ENCODE measurements at places on chromosomes 13 and 19.
A peak's percentile ranks its signal among the peaks of the same experiment; 100 is the strongest.

- DNase-seq = no peak
Measured at GRCh38 chr13:40114305-40114896, 458.9 kb downstream of the COG6 start.

DNA sequence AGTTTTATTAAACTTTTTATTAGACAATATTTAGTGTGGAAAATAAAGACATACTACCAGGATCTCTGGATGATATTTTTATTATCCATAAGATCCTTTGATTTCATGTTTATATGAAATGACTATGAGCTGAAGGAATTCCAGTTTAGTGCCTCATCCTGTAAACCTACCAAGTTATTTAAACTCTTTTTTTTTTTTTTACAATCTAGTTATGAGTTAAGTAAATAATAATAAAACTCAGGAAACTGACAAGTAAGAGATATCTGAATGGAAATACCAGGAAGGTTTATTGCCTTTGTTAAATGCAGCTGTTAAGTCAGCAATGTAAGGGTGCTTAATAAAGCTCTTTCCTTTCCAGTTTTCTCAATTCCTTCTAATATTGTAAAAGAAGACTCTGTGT, 53.9 kb downstream of the RXFP2 start:
- no peak for DNase-seq

- DNase-seq = no peak
Measured at GRCh38 chr19:32219881-32220472, 125.4 kb upstream of the ZNF507 start.

GRCh38 chr19:46919324-46919723, 58.5 kb downstream of the ARHGAP35 start:
- no peak for DNase-seq

- peak; percentile 83 for DNase-seq
Measured at GRCh38 chr19:35142606-35143230, 337 bp upstream of the FXYD7 start.

- no peak for DNase-seq
Measured at GRCh38 chr13:53121919-53122318, 93.3 kb downstream of the OLFM4 start.

DNA sequence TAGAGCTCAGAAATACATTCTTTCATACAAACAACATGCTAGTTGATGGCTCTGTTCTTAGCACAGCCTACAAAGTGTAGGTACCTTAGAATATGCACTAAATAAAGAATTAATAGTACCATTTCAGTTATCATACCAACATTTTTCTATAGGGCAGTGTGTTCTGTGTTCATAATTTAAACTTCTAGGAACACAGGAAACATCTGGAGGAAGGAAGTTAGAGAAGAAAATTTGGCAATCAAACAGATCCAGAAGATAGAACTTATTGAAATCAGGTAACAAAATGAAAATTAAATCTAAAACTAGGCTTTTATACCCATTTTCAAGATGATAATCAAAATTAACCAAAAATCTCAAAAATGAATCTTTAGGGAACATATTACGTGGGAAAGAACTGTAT, 527.5 kb downstream of the DCT start:
- no peak for DNase-seq

DNA sequence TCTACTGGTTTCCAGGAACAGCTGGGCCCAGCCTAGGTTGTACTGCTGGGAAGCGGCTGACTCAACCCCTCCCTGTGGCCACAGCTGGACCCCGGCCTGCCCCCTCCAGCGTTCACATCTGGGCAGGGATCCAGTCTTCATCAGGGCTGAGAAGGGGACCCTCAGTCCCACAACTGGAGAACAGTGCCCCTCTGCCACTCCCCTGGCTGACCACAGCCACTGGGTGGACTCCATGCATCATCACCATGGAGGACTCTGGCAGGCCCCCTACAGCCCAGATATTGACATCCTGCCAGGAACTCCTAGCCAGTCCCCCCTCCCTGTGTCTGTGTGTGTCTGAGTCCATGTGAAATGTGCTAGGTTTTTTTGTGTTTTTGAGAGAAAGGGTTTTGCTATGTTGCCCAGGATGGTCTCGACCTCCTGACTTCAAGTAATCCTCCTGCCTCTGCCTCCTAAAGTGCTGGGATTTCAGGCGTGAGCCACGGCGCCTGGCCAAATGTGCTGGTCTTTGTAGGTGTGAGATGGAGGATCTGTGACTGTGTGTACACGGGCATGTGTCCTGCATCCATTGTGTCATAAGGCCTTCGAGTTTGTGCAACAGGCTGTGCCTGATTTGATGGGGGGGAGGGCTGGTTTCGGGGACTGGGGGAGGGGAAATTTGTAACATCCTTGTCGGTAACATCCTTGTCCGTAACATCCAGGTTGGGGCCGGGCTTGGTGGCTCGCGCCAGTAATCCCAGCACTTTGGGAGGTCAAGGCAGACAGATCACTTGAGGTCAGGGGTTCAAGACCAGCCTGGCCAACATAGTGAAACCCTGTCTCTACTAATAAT, 4.0 kb upstream of the HOOK2 start:
- DNase-seq = no peak

DNA sequence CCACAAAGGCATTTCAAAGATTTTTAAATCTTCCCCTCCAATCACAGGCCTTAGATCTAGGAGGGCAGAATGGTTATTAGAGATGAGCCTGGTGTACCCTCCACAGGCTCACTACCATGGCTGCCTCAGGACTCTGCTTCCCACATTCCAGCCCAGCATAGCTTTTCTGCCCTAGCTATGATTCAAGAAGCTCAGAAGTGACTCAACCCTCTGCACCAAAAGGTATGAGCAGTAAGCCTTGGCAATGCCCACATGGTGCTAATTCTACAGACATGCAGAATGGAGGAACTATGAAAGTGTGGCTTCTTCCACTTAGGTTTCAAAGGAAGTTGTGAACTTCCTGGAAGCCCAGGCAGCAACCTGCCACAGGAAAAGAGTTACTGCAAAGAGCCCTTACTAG, 786.2 kb downstream of the SLITRK6 start:
- DNase-seq = no peak

GRCh38 chr19:41449079-41449864, 6.3 kb downstream of the ERICH4 start:
- peak; percentile 65 for DNase-seq
